ENCODE measurements at places on chromosomes 2 and 18.

GRCh38 chr18:53749766-53750165 lies 474.7 kb downstream of the MBD2 start:
- DNase-seq: no peak

GRCh38 chr18:39741755-39742466 lies 2176.3 kb upstream of the CELF4 start:
- no peak for DNase-seq

DNA sequence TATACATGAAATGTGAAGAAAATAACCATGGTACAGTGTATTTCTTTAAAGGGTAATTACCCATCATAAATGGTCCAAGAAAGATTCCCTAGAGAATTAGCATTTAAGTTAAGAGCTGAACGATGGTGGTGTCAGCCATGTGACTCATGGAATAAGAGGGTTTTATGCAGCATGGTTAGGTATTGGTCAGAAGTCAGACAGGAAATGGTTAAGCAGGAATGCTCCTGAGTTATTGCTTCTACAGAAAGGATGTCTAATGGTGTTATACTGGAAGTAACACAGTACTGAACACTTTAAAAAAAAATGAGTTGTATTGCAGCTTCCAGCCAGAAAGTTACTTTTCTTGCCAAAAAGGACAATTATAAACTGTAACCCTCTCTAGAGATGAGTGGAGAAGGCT lies 72.7 kb upstream of the UBE2E3 start:
- DNase-seq: no peak

DNA sequence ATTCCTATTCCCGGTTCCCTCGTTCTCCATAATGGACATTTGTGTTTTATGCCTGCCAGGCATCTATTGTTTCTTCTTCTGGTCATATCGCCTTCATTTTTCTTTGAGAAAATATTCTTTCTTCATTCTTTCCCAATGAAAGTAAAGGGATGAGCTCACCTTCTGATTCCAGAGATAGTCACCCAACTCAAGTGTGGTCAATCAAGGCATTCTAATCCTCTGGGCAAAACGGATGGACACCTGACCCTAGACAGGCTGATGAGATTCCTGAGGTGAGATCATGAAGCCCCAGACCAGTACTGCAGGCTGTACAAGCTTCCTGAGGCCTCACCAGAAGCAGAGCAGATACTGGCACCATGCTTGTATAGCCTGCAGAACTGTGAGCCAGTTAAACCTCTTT lies 52.8 kb downstream of the GAD1 start:
- DNase-seq: no peak

- DNase-seq: no peak
These were observed 729.6 kb upstream of the ZNF804A start for GRCh38 chr2:183868707-183869106.

DNA sequence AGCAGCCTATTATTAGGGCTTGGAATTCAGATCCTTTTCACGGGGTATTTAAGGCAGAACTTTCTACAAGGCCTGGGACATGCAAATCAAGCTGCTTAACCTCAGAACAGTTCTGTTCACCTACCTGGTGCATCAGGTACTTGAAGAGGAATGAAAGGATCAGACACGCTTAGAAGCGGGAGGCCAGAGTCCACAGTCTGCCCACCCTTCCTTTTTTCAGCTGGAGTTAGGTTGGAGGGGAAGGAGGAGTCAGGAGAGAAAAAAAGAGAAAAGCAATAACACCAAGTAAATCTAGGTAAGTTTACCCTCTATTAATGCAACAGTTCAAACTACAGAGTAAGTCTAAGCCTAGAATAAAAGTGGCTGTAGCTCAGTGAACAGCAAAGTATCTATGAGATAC lies 58.6 kb upstream of the NFU1 start:
- DNase-seq: no peak

DNA sequence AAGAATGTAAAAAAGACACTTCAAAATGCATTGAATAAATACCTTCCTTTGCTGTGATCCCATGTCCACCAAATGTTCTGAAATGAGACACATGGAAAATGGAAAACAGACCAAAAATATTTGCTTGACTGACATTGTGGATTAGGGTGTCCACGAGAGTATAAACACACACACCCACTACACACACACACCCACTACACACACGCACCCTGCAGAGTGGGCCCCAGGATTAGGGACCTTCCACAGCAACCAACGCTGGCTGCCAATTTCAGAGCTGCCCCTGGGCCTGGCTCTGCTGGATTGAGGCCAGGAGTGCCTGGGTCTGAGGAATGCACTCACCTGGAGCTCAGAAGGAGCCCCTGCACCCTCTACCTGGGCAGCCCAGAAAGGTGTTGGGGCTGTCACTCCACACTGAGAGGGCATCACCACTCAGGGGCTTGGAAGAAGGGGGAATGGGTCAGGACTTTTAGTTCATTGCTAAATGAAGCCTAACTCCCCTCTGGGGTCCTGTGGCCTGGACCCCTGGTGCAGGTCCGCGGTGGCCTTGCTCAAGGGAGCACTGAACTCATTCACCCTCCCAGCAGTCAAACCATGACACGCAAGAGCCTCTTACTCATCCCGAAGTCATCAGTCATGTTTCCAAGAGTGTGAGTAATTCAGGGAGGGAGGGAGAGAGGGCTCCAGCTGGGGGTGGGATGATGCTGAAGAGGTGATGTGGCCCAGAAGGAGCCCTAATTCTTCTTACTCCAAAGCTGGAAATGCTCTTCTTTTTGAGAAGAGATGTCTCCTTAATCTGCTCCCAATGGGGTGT lies 50.2 kb upstream of the PLB1 start:
- no peak for DNase-seq

- no peak for DNase-seq
These were observed 479.3 kb downstream of the CPS1 start for GRCh38 chr2:211035548-211036185.

GRCh38 chr2:65231892-65232477 lies 4.4 kb downstream of the ACTR2 start:
- DNase-seq: no peak

GRCh38 chr2:5897249-5897648 lies 205.1 kb downstream of the SOX11 start:
- DNase-seq: no peak

DNA sequence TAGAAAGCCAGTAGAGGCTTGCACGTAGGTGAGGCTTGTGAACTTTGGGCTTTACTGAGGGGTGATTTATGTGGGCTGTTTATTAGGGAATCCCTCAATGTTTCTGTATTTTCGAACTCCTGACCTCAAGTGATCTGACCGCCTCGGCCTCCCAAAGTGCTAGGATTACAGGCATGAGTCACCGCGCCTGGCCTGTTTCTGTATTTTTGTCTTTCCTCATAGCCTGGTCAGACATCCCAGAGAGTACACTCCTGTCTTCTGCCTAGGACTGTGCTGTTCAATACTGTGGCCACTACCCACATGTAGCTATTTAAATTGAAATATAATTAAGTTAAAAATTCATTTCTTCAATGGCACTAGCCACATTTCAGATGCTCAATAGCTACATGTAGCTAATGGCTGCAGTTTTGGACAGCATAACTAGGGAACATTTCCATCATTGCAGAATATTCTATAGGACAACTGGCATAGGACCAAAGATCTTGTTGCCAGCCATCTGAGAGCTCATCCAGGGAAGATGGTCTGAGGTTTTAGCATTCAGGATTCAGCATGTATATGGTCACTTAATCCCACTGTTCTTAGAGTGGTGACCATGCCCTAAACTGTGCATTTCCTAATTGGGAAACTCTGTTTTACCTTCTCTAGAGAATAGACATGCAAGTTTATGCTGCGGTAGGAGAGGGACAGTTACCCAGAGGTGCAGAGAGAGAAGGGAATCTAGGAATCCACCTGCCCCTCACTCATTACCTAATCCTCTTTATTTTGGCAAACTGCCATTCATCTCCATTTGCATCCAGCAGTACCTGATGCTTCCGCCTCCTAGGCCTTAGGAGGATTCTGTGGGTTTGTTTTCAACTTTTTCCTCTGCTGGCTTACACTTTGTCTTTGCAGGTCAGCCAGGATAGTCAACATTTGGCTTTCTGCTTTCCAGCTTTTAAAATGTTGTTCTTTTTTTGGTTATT lies 64.4 kb downstream of the LCLAT1 start:
- DNase-seq: no peak

DNA sequence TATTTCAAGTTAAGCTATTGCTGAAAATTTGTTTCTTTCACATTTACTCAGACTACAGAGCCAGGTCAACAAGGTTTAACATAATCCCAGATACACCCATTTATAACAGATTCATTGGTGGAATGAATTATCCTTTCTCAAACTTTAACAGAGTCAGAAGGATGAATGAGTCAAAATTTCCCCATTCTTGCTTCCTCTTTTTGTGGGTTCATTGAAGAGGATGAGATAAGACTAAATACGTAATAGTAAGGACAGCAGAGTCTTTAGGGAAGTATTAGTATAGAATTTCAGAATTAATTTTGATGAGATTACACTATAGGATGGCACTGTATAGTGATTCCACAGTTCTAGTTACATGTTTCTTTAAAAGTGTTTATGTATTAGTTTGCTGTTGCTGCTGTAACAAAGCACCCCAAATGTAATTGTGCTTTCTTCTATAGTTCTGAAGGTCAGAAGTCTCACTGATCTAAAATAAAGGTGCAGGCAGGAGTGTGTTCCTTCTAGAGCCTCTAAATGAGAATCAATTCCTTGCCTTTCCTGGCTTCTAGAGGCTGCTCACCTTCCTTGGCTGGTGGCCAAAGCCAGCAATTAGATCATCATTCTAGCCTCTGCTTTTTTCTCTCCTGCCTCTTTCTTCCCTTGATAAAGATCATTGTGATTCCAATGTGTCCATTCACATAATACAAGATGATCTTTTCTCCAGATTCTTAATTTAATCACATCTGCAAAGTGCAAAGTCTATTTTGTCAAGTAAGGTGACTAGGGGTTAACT lies 309.3 kb upstream of the PIK3C3 start:
- no peak for DNase-seq

GRCh38 chr18:3610813-3611212 lies 160.8 kb downstream of the TGIF1 start:
- no peak for DNase-seq

DNA sequence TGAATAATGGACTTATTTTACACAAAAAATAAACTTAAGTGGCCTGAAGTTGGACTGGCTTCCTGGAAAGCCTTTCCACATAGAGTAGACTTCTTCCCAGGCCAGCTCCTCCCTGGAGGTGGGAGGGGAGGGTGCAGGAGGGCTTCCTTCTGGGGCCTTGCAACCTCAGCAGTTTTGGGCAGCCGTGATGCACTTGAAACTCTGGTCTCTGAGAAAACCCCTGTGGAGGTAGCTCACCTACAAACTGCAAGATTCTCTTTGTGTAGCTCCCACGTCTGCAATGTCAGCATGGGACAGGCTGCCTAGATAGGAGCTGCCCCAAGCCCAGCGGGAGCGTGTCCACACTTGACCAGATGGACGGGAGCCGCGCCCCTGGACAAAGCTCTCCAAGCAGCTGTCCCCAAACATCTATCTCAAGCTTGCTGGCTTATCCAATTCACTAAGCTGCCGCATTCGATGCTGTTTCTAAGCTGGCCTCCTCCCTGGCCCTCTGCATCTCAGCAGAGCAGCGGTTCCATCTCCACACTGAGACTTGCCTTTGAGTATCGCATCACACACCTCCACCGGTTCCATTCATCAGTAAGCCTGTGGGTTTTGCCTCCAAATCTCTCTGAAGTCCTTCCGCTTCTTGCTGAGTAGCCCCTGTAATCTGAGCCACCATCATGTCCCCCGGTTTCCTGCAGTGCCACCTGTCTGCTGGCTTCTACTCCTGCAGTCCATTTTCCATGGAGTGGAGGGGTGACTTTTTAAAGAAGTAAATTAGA lies 1.6 kb upstream of the LPIN1 start:
- DNase-seq: no peak

- DNase-seq: no peak
These were observed 410.6 kb upstream of the FIGN start for GRCh38 chr2:164146441-164146840.

GRCh38 chr18:33983126-33983525 lies 241.6 kb downstream of the NOL4 start:
- DNase-seq: no peak

DNA sequence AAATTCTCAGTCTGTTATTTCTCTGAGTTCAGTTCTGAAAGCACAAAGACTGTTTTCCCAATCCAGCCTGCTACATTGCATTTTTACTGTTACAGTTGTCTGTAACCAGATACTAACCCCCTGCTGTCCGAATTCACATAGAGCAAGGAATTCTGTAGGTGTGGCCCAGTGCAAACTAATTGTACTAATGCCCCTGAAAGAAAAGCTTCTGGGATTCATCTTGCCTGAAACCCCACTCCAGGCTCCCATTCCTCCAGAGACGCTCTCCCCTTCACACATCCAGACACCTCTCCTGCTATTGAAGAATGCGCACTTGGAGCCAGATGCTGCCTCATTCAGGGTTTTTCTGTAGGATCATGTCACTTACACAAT lies 127.0 kb downstream of the TTC32 start:
- no peak for DNase-seq

GRCh38 chr18:33716061-33716683 lies 138.2 kb downstream of the ASXL3 start:
- DNase-seq: no peak

DNA sequence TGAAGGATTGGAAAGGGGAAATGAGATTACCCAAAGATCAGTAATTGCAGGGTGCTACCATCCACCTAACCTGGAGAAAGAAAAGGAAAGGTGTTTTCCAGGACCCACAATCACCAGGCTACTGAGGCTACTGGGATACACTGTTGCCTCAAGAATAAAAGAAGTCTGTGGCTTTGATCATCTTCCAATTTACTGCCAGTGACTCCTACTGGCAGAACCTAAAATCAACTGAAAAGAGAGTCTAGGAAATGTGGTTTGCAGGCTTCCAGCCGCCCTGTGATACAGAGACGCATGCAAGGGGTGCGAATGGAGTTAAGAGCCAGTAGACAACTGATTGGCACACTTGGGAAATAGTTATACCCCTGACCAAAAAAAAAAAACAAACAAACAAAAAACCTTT lies 16.6 kb upstream of the TTL start:
- DNase-seq: no peak

GRCh38 chr2:1863386-1863785 lies 119.1 kb upstream of the PXDN start:
- DNase-seq: no peak

DNA sequence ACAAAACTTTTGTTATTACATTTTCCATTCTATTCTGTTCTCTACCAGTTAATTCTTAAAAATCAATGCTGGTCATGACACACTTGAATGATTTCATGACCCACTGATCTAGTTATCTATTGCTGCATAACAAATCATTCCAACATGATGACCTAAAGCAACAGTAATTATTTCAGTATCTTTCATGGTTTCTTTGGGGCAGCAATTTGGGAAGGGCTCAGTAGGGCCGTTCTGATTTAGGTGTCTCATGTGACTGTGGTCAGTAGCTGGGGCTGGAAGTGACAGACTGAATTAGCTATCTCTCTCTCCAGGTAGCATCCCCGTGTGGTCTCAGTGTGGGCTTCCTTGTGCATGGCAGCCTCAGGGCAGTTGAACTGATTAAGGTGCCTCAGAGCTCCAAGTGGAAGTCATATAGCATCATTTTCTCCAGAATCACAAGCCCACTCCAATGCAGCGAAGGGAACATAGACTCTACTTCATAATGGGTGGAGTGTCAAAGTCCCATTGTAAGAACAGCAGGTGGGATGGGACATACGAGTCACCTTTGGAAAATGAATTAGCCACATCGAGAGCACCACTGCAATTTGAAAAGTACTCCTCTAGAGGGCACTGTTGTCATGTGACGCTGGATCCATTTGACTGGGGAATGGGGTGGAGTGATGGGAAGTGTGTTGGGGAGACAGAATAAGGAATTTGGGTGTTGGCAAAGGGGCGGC lies 39.1 kb upstream of the FAM136A start:
- DNase-seq: no peak

GRCh38 chr2:10235099-10235908 lies 67.4 kb upstream of the HPCAL1 start:
- DNase-seq: no peak

- no peak for DNase-seq
These were observed 1.2 kb downstream of the THAP4 start for GRCh38 chr2:241635756-241636155.

All from stimulated activated CD8-positive, alpha-beta memory T cell treated with anti-CD3 and anti-CD28 coated beads, Interleukin-4, amount 100 ng/mL, for 1 hour (primary cell).